Trophoblast cell (in vitro differentiated cells and primary cell): ENCODE measurements at places on chromosomes 2 and 18.

- no peaks in the 10 kb centered on the region for H3K27me3 ChIP-seq
- no peak overlapping the region for H3K4me3 ChIP-seq
- H3K36me3 ChIP-seq, result no peaks in the 10 kb centered on the region
- no peak overlapping the region for H3K27ac ChIP-seq
- H3K4me1 ChIP-seq, result no peaks in the 10 kb centered on the region
Observed at GRCh38 chr2:222351035-222351434, 52.2 kb upstream of the PAX3 start.

- H3K4me1 ChIP-seq, result no peaks in the 10 kb centered on the region
- no peaks in the 10 kb centered on the region for H3K27me3 ChIP-seq
- no peaks in the 10 kb centered on the region for H3K36me3 ChIP-seq
Observed at GRCh38 chr2:206859330-206859739, 80.0 kb upstream of the CPO start.

DNA sequence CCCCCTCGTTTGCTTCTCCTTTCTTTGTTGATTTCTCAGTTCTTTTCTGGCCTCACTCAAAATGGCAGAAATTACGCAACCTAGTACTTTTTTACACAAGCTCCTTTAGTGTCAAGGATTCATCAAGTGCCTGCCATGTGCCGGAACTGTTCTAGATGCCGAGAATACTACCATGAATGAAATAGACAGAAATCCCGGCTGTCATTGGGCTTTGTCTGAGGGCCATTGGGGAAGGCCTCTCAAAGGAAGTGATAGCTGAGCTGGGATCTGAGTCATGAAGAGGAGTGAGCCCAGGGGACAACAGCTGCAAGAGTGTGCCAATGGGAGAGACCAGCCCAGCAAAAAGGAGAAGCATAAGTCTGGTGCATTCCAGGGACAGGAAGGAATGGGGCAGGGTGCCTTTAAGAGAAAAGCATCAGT, 34.3 kb upstream of the PPP1CB start:
- peaks cover 3% of the 10 kb centered on the region for H3K4me1 ChIP-seq
- H3K4me3 ChIP-seq, result no peak overlapping the region
- no peaks in the 10 kb centered on the region for H3K27me3 ChIP-seq
- peak; percentile 79 for DNase-seq
- H3K27ac ChIP-seq, result peak overlapping the region; percentile 44

DNA sequence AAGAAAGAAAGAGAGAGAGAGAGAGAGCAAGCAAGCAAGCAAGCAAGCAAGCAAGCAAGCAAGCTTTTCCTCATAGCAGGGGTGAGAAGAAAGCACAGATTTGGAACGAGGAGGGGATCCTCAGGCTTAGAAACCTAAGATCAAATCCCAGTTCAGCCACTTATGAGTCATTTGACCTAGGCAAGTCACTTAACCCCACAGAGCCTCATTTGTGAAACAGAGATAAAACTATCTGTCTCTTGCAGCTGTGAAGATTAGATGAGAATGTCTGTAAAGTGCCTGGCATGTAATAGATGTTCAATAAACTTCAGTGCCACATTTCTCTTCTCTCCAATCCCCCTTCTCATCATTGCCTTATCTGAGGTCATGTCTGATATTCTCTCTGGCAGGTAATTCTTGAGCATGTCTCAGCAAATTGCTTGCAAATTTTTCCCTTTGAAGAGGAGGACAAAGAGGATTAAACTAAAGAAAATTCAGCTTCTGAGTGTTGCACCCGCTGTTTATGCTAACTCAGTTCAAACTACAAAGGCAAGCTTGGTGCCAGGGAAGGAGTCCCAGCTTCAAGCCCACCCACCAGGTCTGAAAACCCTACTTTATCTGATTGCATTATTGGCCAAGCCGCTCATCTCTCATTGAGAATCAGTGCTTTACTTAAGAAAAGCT, 20.3 kb downstream of the ALK start:
- H3K4me3 ChIP-seq, result no peak overlapping the region
- H3K4me1 ChIP-seq, result no peaks in the 10 kb centered on the region
- no peaks in the 10 kb centered on the region for H3K36me3 ChIP-seq
- H3K27me3 ChIP-seq, result no peaks in the 10 kb centered on the region

- no peaks in the 10 kb centered on the region for H3K36me3 ChIP-seq
- H3K27me3 ChIP-seq, result no peaks in the 10 kb centered on the region
- no peak overlapping the region for H3K4me3 ChIP-seq
- no peaks in the 10 kb centered on the region for H3K4me1 ChIP-seq
- no peak for DNase-seq
Observed at GRCh38 chr18:68837665-68838451, 40.0 kb downstream of the CCDC102B start.

- H3K36me3 ChIP-seq, result peaks cover 1% of the 10 kb centered on the region
- peak overlapping the region; percentile 43 for H3K27ac ChIP-seq
- no peak overlapping the region for H3K4me3 ChIP-seq
- peaks cover 8% of the 10 kb centered on the region for H3K4me1 ChIP-seq
Observed at GRCh38 chr18:70333316-70333715, 44.5 kb downstream of the SOCS6 start.

DNA sequence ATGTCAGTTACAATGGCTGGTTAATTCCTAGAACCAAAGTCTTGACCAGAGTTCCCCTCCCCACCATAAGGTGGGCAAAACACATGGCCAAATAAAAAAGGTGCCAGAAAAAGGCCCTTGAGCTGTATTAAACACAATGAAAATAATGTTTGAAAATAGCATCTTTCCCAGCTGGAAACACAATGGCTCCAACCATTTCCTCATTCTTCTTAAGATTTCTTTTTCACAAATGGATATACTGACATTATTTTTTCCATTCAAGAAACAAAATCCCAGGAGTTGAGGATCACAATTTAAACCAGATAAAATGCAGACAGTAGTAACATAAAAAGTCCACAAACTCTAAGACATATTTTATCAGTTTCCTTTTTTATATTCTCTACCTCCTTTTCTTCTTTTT, 143.8 kb downstream of the EXOC6B start:
- H3K27me3 ChIP-seq, result no peaks in the 10 kb centered on the region
- no peaks in the 10 kb centered on the region for H3K4me1 ChIP-seq
- H3K4me3 ChIP-seq, result no peak overlapping the region

DNA sequence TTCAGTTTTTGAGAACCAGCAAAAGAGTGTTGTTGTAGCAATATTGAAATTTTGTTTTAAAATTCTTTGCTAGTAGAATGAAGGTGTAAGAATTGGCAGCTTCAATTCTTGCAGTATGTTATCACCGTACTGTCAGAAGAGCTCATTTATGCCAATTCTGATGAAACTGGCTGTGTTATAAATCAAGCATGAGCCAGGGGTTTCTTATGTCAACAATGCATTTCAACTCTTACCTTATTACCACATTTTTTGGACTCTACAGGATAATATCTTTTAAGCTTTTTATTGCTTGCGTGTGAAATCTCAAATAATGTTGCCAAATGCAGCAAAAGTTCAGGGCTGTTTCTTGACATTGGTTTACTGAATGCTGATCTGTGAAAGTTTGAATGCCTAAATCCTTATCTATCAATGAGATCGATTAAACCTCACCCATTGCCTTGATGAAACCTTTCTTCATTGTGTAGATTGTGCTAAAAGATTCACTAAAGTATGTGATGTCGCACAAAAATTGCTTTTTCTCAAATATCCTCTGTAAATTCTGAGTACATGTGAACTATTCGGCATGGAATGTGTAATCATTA, 1389.3 kb upstream of the ZEB2 start:
- no peaks in the 10 kb centered on the region for H3K4me1 ChIP-seq
- no peaks in the 10 kb centered on the region for H3K27me3 ChIP-seq
- H3K4me3 ChIP-seq, result no peak overlapping the region
- H3K36me3 ChIP-seq, result no peaks in the 10 kb centered on the region
- no peak overlapping the region for H3K27ac ChIP-seq

GRCh38 chr18:40013001-40013609, 1941.9 kb upstream of the PIK3C3 start:
- no peaks in the 10 kb centered on the region for H3K27me3 ChIP-seq
- H3K36me3 ChIP-seq, result no peaks in the 10 kb centered on the region
- H3K27ac ChIP-seq, result no peak overlapping the region
- H3K4me1 ChIP-seq, result peaks cover 2% of the 10 kb centered on the region

DNA sequence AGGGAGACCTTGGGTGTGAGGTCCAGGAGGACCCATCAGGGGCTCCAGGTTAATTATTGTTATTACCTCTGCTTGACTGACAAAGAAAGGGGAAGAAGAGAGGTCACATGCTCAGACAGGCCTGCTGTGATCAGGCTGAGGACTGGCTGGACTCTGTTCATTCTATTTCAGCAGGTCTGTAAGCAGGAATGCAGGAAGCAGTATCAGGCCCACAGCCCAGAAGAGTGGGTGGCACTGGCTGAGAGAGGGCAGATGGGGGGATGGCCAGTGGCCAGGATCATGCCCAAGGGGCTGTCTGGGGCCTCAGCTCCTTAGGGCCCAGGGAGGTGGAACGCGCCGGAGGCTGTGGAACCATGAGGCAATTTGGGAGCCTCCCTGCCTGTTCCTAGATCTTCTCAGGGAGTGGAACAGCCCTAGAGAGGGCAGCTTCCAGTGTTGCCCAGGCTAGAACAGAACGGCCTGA, 43.7 kb upstream of the ZBTB7C start:
- H3K4me1 ChIP-seq, result peaks cover 36% of the 10 kb centered on the region
- H3K4me3 ChIP-seq, result no peak overlapping the region

DNA sequence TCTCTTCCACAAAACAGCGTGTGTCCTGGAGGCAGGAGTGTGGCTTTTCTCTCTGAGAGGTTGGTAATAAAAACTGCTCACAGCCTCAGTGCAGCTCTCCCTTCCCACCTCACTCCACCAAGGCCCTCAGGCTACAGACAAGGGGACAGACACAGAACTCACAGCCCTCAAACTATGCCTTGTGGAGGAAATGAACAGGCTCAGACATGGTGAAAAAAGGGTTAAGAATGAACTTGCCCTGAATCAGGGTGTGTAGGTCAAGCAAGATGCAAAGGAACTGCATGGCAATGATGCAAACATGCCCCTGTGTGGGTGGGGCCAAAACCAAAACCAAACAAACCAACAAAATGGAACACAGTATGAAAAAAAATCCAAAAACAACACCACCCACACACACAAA, 125.8 kb downstream of the GALNT14 start:
- no peaks in the 10 kb centered on the region for H3K36me3 ChIP-seq
- no peaks in the 10 kb centered on the region for H3K27me3 ChIP-seq
- H3K4me3 ChIP-seq, result no peak overlapping the region
- DNase-seq, result no peak
- H3K4me1 ChIP-seq, result peaks cover 3% of the 10 kb centered on the region

- H3K4me3 ChIP-seq, result peak overlapping the region; percentile 77
- H3K27me3 ChIP-seq, result peaks cover 80% of the 10 kb centered on the region
- H3K4me1 ChIP-seq, result peaks cover 34% of the 10 kb centered on the region
- H3K36me3 ChIP-seq, result no peaks in the 10 kb centered on the region
- no peak overlapping the region for H3K27ac ChIP-seq
Observed at GRCh38 chr2:63049970-63050333, 678 bp upstream of the OTX1 start.

DNA sequence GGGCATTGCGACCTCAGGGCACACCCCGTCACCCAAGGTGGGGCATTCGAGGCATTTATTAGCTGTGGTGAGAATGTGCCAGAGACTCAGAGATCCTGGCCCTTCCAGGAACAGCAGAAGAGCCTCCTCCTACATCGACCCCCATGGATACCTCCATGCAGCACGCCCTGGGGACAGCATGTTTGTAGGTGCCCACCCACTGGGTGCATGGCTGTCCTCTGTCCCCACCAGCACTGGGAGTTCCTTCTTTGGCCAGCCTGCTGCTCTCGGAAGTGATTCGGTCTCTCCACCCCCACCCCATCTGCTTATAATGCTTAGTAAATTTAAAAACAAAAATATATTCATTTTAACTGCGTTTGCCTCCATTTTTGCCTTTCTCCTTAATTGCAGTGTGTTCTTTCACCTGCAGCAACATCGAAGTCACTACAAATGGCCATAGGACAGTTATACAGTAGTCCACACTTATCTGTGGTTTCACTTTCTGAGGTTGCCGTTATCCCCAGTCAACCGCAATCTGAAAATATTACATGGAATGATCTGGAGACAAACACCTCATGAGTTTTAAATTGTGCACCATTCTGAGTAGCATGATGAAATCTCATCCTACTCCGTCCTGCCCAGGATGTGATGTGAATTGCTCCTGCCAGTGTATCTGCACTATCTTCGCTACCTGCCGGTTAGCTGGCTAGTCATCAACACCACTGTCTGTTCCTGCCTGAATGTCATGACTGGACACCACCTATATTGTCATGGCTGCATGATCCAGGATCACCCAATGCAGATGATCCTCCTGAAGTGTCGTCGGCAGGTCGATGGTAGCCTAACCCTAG, 29.6 kb upstream of the ZCCHC2 start:
- H3K4me1 ChIP-seq, result no peaks in the 10 kb centered on the region
- no peak overlapping the region for H3K27ac ChIP-seq
- H3K27me3 ChIP-seq, result no peaks in the 10 kb centered on the region
- DNase-seq, result no peak

DNA sequence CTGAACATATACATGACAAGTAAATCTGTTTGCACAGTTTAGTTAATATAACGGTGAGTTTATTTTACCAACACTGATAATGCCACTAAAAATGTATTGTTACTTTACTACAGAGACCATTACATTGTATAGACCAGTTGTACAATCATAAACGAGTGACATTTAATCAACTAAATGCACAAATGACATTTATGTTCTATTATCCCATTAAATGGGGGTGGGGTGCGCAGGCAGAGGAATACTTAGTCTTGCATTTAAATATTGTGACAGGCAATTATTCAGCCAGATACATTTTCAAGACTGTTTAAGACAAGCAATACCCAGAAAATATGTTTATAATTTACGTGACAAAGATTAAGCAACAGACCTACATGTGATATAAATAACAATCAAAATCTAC, 72.0 kb upstream of the CHAC2 start:
- H3K27ac ChIP-seq, result no peak overlapping the region
- no peak for DNase-seq
- no peak overlapping the region for H3K4me3 ChIP-seq
- H3K4me1 ChIP-seq, result no peaks in the 10 kb centered on the region
- H3K36me3 ChIP-seq, result no peaks in the 10 kb centered on the region

- peaks cover 5% of the 10 kb centered on the region for H3K4me1 ChIP-seq
- H3K27ac ChIP-seq, result no peak overlapping the region
Observed at GRCh38 chr2:165897074-165897473, 56.5 kb downstream of the TTC21B start.

DNA sequence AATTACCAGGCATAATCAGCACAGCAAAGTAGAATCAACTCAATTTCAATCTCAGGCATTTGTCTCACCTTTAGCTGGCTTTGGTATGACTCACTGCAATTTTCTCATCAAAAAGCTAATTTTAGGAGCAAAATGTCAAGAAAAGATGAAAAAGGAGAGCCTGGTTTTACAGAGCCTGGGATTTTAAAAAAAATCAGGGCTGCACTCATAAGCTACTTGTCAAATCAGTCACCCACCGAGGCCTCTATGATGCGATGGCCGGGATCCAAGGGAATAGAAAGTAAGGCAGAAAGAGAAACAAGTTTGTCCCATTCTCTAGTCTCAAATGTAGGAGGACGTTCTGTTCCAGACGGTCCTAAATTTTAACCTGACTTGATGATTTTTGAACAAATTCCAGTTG, 170.9 kb downstream of the SOCS6 start:
- peaks cover 2% of the 10 kb centered on the region for H3K4me1 ChIP-seq
- no peak overlapping the region for H3K27ac ChIP-seq
- H3K27me3 ChIP-seq, result no peaks in the 10 kb centered on the region
- no peaks in the 10 kb centered on the region for H3K36me3 ChIP-seq
- DNase-seq, result no peak

GRCh38 chr2:216791303-216791702, 68.6 kb downstream of the TNP1 start:
- no peak overlapping the region for H3K4me3 ChIP-seq
- H3K27me3 ChIP-seq, result no peaks in the 10 kb centered on the region
- DNase-seq, result no peak
- H3K27ac ChIP-seq, result peak overlapping the region; percentile 62
